ENCODE measurements at places on chromosomes 5 and 9. TPM values are rescaled to one million over a fixed set of nuclear protein-coding genes. Genes with fewer than 3 reads are reported as not detected.

GRCh38 chr5:137097203-137097602 is 401.9 kb downstream of the SPOCK1 start:
- H3K4me3 ChIP-seq, result no peak overlapping the region
- H3K27ac ChIP-seq, result no peak overlapping the region

DNA sequence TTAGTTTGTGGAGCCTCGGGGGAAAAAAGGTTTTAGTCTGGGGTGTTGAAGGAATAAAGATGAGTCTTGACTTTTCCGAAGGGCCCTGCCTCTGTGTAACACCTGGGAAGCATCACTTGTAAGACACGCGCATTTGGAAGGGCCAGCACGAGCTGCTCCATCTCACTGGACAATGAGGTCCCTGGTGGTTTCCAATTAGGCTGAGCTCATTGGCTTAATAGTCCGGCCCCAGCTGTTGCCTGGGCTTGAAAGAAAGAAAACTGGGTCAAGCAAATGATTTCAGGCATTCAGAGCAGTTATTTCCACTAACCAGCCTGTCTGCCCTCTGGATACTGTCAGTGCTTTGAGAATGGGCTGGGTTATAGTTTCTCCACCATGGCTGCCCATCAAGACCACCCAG is 64.5 kb downstream of the NSUN2 start:
- no peaks in the 10 kb centered on the region for H3K27me3 ChIP-seq
- H3K27ac ChIP-seq, result no peak overlapping the region
- no peaks in the 10 kb centered on the region for H3K4me1 ChIP-seq
- no peaks in the 10 kb centered on the region for H3K36me3 ChIP-seq

DNA sequence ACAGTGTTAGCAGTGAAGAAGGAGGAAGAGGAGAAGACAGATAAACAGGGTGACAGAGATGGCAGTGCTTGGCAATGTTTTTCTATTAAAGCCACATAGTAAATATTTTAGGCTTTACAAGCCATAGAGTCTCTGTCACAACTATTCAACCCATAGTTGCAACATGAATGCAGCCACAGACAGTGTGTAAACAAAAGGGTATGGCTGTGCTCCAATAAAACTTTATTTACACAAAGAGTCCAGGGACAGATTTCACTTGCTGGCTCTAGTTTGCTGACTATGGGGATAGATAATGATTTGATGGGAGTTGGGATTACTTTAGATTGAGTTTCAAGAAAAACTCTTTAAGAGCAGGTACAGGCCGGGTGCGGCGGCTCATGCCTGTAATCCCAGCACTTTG is 224.8 kb upstream of the SEMA6A start:
- no peak overlapping the region for H3K27ac ChIP-seq
- H3K4me1 ChIP-seq, result no peaks in the 10 kb centered on the region
- DNase-seq, result no peak
- H3K27me3 ChIP-seq, result no peaks in the 10 kb centered on the region

DNA sequence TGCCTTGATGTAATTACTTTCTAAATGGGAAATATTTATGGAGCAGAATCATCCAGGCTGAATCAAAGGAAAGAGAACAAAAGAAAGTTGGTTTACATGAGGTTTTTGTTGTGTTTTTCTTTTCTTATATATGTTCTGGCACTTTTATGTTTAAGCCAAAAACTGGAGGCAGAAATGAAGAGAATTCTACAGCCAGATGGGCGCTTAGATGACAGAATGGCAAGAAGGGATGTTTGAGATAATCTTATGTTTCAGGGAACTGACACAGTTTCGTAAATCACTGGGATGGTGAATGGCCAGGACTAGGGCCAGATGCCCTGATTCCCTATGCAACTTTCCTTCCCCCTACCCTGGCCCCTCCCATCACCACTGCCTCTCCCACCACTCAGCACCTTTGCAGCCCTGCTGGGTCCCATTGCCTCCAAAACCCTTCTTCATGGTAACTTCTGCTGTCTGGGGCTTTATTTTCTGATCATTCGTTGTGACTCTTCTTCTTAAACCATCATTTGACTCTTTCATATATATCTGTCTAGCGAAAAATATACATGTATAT is 111.8 kb downstream of the EFNA5 start:
- no peaks in the 10 kb centered on the region for H3K4me1 ChIP-seq
- H3K27me3 ChIP-seq, result no peaks in the 10 kb centered on the region
- no peaks in the 10 kb centered on the region for H3K36me3 ChIP-seq
- no peak overlapping the region for H3K27ac ChIP-seq

GRCh38 chr9:135413086-135413375 is 66.6 kb upstream of the PPP1R26 start:
- no peak overlapping the region for H3K4me3 ChIP-seq
- peak; percentile 17 for DNase-seq
- H3K4me1 ChIP-seq, result no peaks in the 10 kb centered on the region

- H3K27me3 ChIP-seq, result no peaks in the 10 kb centered on the region
- no peak overlapping the region for H3K4me3 ChIP-seq
- H3K36me3 ChIP-seq, result no peaks in the 10 kb centered on the region
Observed at GRCh38 chr9:124810663-124811355, 33.9 kb downstream of the OLFML2A start.

The GPR151 gene
- total RNA-seq, result not detected

- H3K27me3 ChIP-seq, result no peaks in the 10 kb centered on the region
- H3K4me1 ChIP-seq, result no peaks in the 10 kb centered on the region
- no peaks in the 10 kb centered on the region for H3K36me3 ChIP-seq
- H3K4me3 ChIP-seq, result no peak overlapping the region
Observed at GRCh38 chr5:17314907-17315471, 97.6 kb downstream of the BASP1 start.

The VAV2 gene
- total RNA-seq, result 32.1 TPM

The AGXT2 gene
- not detected for total RNA-seq

The LRRC19 gene
- total RNA-seq, result 0.12 TPM

GRCh38 chr5:143758750-143759149 is 53.2 kb upstream of the HMHB1 start:
- no peaks in the 10 kb centered on the region for H3K36me3 ChIP-seq
- H3K4me1 ChIP-seq, result no peaks in the 10 kb centered on the region
- no peaks in the 10 kb centered on the region for H3K27me3 ChIP-seq
- DNase-seq, result no peak

GRCh38 chr9:72721067-72721466 is 199.7 kb downstream of the TMC1 start:
- DNase-seq, result no peak
- no peak overlapping the region for H3K27ac ChIP-seq
- H3K36me3 ChIP-seq, result no peaks in the 10 kb centered on the region
- H3K4me3 ChIP-seq, result no peak overlapping the region

DNA sequence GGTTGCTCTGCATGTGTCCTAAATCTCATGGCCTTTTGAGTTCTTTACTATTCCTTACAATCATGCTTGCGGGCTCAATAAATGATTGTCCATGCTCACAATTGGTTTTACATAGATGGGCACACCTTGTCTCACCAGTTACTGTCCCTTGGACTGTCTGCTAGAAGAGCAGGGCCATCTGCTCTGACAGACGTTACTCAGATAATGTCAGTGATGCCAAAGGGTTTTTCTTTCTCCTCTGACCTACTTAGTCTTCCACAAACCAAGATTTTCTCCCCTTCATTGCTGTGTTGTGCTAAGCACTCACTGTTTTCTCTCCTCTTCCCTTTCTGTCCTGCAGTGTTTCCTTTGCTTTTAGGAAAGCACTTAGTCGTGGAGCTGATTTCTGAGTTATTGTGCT is 562.3 kb downstream of the KIF4B start:
- H3K36me3 ChIP-seq, result no peaks in the 10 kb centered on the region
- H3K27me3 ChIP-seq, result no peaks in the 10 kb centered on the region
- no peak overlapping the region for H3K27ac ChIP-seq
- no peak for DNase-seq
- no peaks in the 10 kb centered on the region for H3K4me1 ChIP-seq

DNA sequence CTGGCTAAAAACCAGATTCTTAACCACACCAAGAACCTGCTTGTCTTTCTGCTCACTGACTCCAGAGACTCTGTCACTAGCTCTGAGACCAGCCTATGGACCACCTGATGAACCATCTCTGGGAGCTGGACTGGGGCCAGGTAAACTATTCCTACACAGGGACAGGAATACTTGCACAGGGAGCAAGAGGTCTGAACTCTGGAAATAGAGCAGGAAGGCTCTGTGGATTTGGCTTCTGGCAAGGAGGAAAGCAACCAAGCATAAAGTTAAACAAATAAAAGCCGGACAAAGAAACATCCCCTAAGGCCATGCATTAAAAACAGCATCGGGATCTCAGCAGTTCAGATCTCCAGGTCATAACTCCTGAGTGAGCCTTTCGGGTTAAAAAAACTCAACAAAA is 5.6 kb upstream of the SPARC start:
- H3K4me3 ChIP-seq, result no peak overlapping the region
- no peaks in the 10 kb centered on the region for H3K27me3 ChIP-seq
- H3K4me1 ChIP-seq, result no peaks in the 10 kb centered on the region

The UBE2D2 gene
- 53.4 TPM for total RNA-seq

GRCh38 chr9:87498046-87498810 is 561 bp downstream of the DAPK1 start:
- H3K36me3 ChIP-seq, result no peaks in the 10 kb centered on the region
- no peaks in the 10 kb centered on the region for H3K27me3 ChIP-seq
- peak overlapping the region; percentile 94 for H3K27ac ChIP-seq

DNA sequence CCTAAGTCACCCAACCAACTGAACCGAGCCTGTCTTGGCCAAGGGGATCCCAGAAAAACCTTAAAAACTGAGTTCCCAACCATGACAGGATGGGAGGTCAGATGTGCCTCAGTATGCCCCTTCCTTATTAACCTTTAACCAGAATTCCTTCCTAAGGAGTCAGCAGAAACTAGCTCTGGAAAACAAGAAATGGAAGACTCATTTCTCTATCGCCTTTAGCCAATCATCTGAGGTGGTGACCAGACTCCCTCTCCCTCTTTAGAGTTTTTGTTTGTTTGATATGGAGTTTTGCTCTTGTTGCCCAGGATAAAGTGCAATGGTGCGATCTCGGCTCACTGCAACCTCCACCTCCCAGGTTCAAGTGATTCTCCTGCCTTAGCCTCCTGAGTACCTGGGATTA is 37.5 kb downstream of the SLC28A3 start:
- H3K4me3 ChIP-seq, result no peak overlapping the region
- no peak overlapping the region for H3K27ac ChIP-seq
- H3K27me3 ChIP-seq, result no peaks in the 10 kb centered on the region

DNA sequence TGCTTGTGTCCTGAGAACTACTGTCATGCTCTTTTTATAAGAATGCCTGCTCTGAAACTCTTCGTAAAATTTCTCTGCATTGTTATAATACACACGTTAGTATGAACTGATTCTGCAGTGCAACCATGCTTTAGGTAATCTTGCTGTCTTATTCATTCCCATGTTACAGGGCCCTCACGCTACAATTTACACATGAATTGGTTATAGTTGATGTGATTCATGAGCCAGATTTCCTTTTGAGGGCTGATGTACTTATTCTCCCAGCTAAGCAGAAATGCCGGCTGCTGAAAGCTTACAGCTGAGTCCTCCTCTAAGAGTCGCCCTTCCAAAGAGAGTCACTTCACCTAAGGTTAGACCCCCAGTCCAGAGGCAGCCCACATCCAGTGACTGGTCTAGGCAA is 233.5 kb upstream of the PCSK5 start:
- DNase-seq, result no peak
- no peaks in the 10 kb centered on the region for H3K4me1 ChIP-seq
- H3K4me3 ChIP-seq, result no peak overlapping the region
- H3K36me3 ChIP-seq, result no peaks in the 10 kb centered on the region
- no peak overlapping the region for H3K27ac ChIP-seq
- no peaks in the 10 kb centered on the region for H3K27me3 ChIP-seq

The CEP72 gene
- total RNA-seq, result 5.6 TPM

- no peaks in the 10 kb centered on the region for H3K36me3 ChIP-seq
- no peak for DNase-seq
- H3K27ac ChIP-seq, result no peak overlapping the region
- H3K27me3 ChIP-seq, result no peaks in the 10 kb centered on the region
- no peaks in the 10 kb centered on the region for H3K4me1 ChIP-seq
Observed at GRCh38 chr5:170131235-170131634, 25.5 kb downstream of the FOXI1 start.

The CCNJL gene
- 0.09 TPM for total RNA-seq

The GRM6 gene
- total RNA-seq, result not detected

The TTC16 gene
- not detected for total RNA-seq

The KCNT1 gene
- 0.12 TPM for total RNA-seq

Measured in pancreas (tissue), 10 donors.